Activated B cell treated with CpG ODN at 0.5 μM for 24 hours (primary cell): ENCODE measurements at places on chromosomes 7 and 10. TPM values are rescaled to one million over a fixed set of nuclear protein-coding genes. Genes with fewer than 3 reads are reported as not detected.

CHCHD2 gene
- 309 and 350 TPM in 2 replicates for total RNA-seq

ETV1 gene
- not detected in 2 replicates for total RNA-seq

CRHR2 gene
- not detected in 2 replicates for total RNA-seq

PLAC9 gene
- total RNA-seq = not detected in 2 replicates

C10orf105 gene
- total RNA-seq = not detected in 2 replicates

CTAGE4 gene
- total RNA-seq = not detected in 2 replicates

CXCL12 gene
- total RNA-seq = not detected in 2 replicates

SPOCK2 gene
- 24.2 and 27.8 TPM in 2 replicates for total RNA-seq

UCN3 gene
- total RNA-seq = not detected in 2 replicates

CALML5 gene
- not detected in 2 replicates for total RNA-seq

VGF gene
- 0.07 and 0.11 TPM in 2 replicates for total RNA-seq

TRIP6 gene
- 12.6 and 16.9 TPM in 2 replicates for total RNA-seq

PLXNA4 gene
- total RNA-seq = 0.02 TPM in 1 of 2 replicates, not detected in the other

ADRB1 gene
- not detected in 2 replicates for total RNA-seq

LFNG gene
- 87.4 and 95.8 TPM in 2 replicates for total RNA-seq

PTPRZ1 gene
- not detected in 2 replicates for total RNA-seq

SSC4D gene
- total RNA-seq = 0.55 TPM in 1 of 2 replicates, not detected in the other

CELF2 gene
- total RNA-seq = 78.9 and 89.2 TPM in 2 replicates

GIMAP1 gene
- 0.29 and 0.89 TPM in 2 replicates for total RNA-seq

KLF14 gene
- total RNA-seq = 0.10 TPM in 1 of 2 replicates, not detected in the other

MBL2 gene
- not detected in 2 replicates for total RNA-seq

ARHGEF5 gene
- 6.4 and 7.4 TPM in 2 replicates for total RNA-seq

IL6 gene
- total RNA-seq = 64.4 and 72.3 TPM in 2 replicates

IFRD1 gene
- total RNA-seq = 58.7 and 67.0 TPM in 2 replicates

AKR1D1 gene
- not detected in 2 replicates for total RNA-seq

UNC5B gene
- not detected in 2 replicates for total RNA-seq

DNAH11 gene
- 0.02 TPM in 1 of 2 replicates, not detected in the other for total RNA-seq

PALS2 gene
- total RNA-seq = 29.8 and 34.8 TPM in 2 replicates

MMRN2 gene
- total RNA-seq = 0.27 and 0.29 TPM in 2 replicates

RET gene
- 0.05 TPM in 1 of 2 replicates, not detected in the other for total RNA-seq

CALY gene
- not detected in 2 replicates for total RNA-seq

UFSP1 gene
- total RNA-seq = 3.4 and 4.5 TPM in 2 replicates

GET4 gene
- 40.5 and 41.4 TPM in 2 replicates for total RNA-seq

TEX47 gene
- not detected in 2 replicates for total RNA-seq

ANXA8 gene
- not detected in 2 replicates for total RNA-seq

PMPCB gene
- 76.9 and 80.8 TPM in 2 replicates for total RNA-seq

PDE6C gene
- not detected in 2 replicates for total RNA-seq

KNDC1 gene
- total RNA-seq = 0.09 TPM in 1 of 2 replicates, not detected in the other

LLCFC1 gene
- not detected in 2 replicates for total RNA-seq

GARIN1A gene
- total RNA-seq = 1.2 and 1.4 TPM in 2 replicates

CAMK2B gene
- total RNA-seq = 0.17 and 0.58 TPM in 2 replicates

TMEM130 gene
- total RNA-seq = 0.31 TPM in 1 of 2 replicates, not detected in the other

FRMD4A gene
- 0.44 and 0.64 TPM in 2 replicates for total RNA-seq

MACROH2A2 gene
- not detected in 2 replicates for total RNA-seq

NUTM2E gene
- 0.44 and 0.58 TPM in 2 replicates for total RNA-seq

DRGX gene
- total RNA-seq = not detected in 2 replicates

PNLIPRP1 gene
- total RNA-seq = not detected in 2 replicates

MKI67 gene
- total RNA-seq = 2.2 and 3.5 TPM in 2 replicates

TWIST1 gene
- not detected in 2 replicates for total RNA-seq

SLC26A3 gene
- total RNA-seq = not detected in 2 replicates

EGFR gene
- not detected in 2 replicates for total RNA-seq

PPP1R17 gene
- total RNA-seq = not detected in 2 replicates

CTNNA3 gene
- total RNA-seq = not detected in 2 replicates

TRIM50 gene
- total RNA-seq = not detected in 2 replicates
